Thoracic aorta (tissue), 2 donors: ENCODE measurements at places on chromosomes 11 and 22. TPM values are rescaled to one million over a fixed set of nuclear protein-coding genes. Genes with fewer than 3 reads are reported as not detected.
A peak's percentile ranks its signal among the peaks of the same experiment; 100 is the strongest.

Gene BAIAP2L2
- total RNA-seq, result not detected

Gene DDI1
- not detected for total RNA-seq

Gene CHRM1
- not detected for total RNA-seq

Gene A4GALT
- total RNA-seq, result 77.3 TPM

Gene C11orf42
- not detected for total RNA-seq

DNA sequence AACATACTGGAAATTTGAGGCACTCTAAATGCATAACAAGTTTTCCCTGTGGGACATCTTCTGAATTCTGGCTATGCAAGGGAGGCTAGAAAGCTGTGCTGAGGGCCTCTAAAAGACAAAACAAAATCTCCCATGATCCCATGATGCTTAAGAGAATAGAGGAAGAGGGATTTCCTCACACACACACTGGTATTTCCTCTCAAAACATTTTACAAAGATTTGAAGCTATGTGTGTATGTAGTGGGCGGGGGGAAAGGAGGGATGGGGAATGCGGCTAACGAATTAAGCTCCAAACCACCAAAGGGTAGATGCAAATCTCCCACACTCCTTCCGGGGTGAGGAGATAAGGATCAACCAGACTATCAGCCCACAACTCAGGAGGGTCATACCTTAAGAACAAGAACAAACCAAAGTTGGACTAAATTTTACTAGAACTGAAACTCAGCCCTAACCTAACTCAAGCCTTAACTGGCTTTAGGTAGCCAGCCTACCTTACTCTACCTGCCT lies 6.0 kb downstream of the OR2AT4 start:
- no peak overlapping the region for H3K27ac ChIP-seq
- DNase-seq, result no peak
- H3K27me3 ChIP-seq, result no peaks in the 10 kb centered on the region
- H3K36me3 ChIP-seq, result no peaks in the 10 kb centered on the region
- H3K4me3 ChIP-seq, result no peak overlapping the region
- H3K4me1 ChIP-seq, result no peaks in the 10 kb centered on the region

DNA sequence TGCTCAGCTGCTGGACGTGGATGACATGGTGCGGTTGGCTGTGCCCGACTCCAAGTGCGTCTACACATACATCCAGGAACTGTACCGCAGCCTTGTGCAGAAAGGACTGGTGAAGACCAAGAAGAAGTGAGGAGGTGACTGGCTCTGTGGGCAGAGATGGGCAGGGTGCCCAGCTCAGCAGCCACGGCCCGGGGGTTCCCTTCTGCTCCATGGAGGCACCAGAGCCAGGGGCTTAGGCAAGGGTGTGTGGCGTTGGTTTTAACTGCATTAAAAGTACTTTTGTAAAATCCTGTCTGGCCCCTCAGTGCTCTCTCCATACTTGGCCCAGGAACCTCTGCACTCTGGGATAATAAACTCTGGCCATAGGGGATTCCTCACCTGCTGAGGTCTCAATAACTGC lies 12.6 kb downstream of the SMTNL1 start:
- no peak overlapping the region for H3K27ac ChIP-seq
- no peak for DNase-seq
- no peaks in the 10 kb centered on the region for H3K4me1 ChIP-seq
- no peaks in the 10 kb centered on the region for H3K27me3 ChIP-seq
- H3K36me3 ChIP-seq, result peaks cover 47% of the 10 kb centered on the region
- no peak overlapping the region for H3K4me3 ChIP-seq

DNA sequence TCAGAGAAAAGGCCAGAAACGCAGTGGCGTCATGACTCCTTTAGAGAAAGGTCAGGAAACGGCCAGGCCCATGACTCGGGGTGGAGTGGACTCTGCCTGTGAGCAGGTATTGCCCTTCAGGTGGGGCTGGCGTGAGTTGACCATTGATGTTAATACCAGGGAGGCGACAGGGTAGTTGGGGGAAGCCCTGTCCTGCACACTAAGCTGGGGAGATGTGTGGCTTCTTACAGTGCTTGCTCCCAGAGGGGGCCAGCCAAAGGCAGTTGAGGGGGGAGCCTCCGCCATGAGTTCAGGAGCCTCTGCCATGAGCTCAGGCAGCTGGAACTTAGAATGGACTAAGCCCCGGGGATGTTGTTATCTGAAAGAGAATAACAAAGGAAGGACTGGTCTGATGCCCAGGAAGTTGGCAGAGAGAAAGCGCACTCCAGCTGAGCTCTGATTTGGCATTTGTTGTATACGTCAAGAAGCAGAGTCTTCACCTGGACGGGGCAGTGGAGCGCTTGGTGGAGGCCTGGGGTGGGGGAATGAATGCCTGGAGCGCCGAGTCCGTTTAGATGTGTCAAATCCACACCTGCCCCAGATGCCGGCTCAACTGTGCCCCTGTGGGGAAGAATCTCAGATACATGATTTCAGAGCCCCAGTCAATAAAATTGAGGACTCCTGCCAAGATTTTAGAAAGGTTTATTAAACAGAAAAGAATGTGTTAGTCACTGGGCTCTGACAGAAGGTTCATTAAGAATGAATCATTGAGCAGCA lies 222.5 kb downstream of the TBC1D22A start:
- no peak for DNase-seq
- no peak overlapping the region for H3K27ac ChIP-seq
- no peaks in the 10 kb centered on the region for H3K27me3 ChIP-seq
- peaks cover 3% of the 10 kb centered on the region for H3K4me1 ChIP-seq

DNA sequence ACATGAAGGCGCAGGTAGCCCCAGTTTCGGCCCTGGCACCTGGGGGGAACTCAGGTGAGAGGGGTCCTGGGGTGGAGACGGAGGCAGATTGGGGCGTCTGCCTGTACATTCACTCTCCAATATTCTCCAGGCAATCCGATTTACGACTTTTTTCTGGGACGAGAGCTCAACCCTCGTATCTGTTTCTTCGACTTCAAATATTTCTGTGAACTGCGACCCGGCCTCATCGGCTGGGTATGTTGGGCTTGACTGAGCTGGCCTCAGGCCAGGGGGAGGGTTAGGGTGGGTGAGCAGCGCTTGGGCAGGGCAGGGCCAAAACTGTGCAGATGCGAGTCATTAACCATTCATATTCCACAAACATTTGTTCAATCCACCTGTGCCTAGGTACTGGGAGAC lies 1.7 kb downstream of the TM7SF2 start:
- H3K4me1 ChIP-seq, result peaks cover 47% of the 10 kb centered on the region
- H3K27me3 ChIP-seq, result no peaks in the 10 kb centered on the region
- H3K36me3 ChIP-seq, result peaks cover 15% of the 10 kb centered on the region
- peak overlapping the region; percentile 88 for H3K4me3 ChIP-seq
- no peak for DNase-seq

DNA sequence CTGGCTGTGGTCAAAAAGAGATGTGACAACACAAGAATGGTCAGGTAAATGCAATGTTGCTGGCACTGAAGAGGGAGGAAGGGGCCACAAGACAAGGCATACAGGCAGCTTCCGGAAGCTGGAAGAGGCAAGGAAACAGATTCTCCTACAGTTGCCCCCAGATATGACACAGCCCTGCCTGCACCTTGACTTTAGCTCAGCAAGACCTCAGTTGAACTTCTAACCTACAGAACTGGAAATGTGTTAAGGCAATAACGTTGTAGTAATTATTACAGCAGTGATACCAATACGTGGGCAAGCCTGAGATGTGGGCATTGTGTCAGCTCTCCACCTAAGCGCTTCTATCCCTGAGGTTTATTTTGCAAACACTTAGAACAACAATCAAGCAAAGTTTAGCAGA lies 4.2 kb upstream of the KIAA0930 start:
- DNase-seq, result no peak
- no peak overlapping the region for H3K27ac ChIP-seq
- H3K27me3 ChIP-seq, result no peaks in the 10 kb centered on the region
- H3K4me3 ChIP-seq, result no peak overlapping the region
- H3K4me1 ChIP-seq, result peaks cover 21% of the 10 kb centered on the region

DNA sequence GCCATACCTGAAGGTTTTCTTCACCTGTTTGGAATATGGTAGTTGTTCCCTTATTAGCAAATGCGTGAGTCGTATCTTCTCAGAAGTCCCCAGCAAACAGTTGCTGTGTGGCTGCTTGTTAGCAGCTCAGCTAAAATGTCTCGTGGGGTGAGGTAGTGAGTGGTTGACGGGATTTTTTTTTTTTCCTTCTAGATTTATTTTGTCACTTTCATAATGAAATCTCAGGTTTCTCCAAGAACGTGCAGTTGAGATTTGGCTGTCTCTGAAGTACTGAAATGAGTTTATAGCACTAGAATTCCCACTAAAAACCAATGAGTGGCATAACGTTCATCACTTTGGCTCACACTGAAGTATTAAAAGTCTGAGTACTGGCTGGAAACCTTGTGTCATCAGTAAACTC lies 16.8 kb downstream of the RCN1 start:
- H3K4me1 ChIP-seq, result no peaks in the 10 kb centered on the region
- H3K4me3 ChIP-seq, result no peak overlapping the region
- H3K27ac ChIP-seq, result no peak overlapping the region
- H3K36me3 ChIP-seq, result peaks cover 4% of the 10 kb centered on the region

- H3K27me3 ChIP-seq, result no peaks in the 10 kb centered on the region
- no peaks in the 10 kb centered on the region for H3K4me1 ChIP-seq
- H3K27ac ChIP-seq, result no peak overlapping the region
- no peak overlapping the region for H3K4me3 ChIP-seq
- no peak for DNase-seq
These were observed 976.3 kb upstream of the RAG2 start for GRCh38 chr11:37574361-37574760.

DNA sequence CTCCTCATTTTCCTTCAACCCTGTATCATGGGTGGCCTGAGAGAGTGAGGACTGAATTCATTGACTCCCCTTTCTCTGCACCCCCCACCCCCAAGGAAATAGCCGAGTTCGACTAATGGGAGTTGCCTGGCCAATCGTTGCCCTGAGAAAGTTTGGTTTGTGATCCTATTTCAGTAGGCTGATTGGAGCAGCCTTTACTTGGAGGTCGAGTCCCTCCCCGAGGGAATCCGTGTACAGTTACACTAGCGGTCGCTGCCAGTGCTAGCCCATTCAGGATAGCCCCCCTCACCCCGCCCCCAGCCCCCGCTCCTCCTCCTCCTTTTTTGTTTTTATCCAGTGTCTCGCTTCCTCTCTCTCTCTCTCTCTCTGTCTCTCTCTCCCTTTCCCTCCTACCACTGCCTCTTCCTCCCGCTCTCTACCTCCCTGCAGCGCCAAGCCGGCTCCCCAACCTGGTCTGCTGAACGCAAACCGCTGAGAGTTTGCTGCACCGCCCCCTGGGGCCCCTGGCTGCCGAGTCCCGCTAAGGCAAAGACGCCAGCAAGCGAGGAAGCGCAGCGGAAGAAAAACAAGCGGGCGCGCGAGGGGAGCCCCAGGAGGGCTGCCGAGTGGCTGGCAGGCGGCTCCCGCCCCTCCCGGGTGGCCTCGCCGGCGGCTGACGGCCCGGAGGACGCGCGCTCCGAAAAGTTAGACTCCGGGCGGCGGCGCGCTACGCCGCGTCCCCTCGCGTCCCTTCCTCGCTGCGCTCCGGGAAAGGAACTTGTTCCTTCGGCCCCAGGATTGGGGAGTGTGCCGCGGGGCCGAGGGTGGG lies at the start of gene GRAMD1B:
Gene GRAMD1B, plus strand, starts transcription at position 357 of the 808 bp plus-strand sequence. CDS start 524 bp downstream, outside the sequence.
- no peak for DNase-seq
- no peaks in the 10 kb centered on the region for H3K27me3 ChIP-seq
- peaks cover 4% of the 10 kb centered on the region for H3K4me1 ChIP-seq
- H3K27ac ChIP-seq, result no peak within 1 kb of the TSS
- H3K36me3 ChIP-seq, result no peaks in the 10 kb centered on the region
- H3K4me3 ChIP-seq, result peak within 1 kb of the TSS; percentile 78

DNA sequence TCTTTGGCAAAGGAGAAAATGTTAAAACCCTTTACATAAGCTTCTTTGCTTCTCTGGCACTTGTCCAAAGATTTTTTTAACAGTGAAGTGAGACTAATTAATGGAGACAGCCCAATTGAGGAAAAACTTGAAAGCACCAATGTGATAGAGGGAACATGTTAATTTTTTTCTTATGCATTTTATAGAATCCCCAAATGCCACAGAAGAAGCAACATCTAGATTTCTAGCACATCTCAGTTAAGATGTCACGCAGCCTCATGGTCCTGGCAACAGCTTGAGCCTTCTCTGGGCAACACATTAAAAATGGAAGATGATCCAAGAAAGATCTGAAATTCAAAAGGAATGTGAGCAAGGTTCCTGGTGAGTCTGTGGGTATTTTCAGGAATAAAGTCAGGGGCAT lies 48.5 kb downstream of the PACSIN2 start:
- no peaks in the 10 kb centered on the region for H3K27me3 ChIP-seq
- no peak for DNase-seq
- H3K27ac ChIP-seq, result no peak overlapping the region
- H3K36me3 ChIP-seq, result peaks cover 9% of the 10 kb centered on the region
- H3K4me1 ChIP-seq, result peaks cover 26% of the 10 kb centered on the region
- no peak overlapping the region for H3K4me3 ChIP-seq

- no peak for DNase-seq
- H3K36me3 ChIP-seq, result peaks cover 43% of the 10 kb centered on the region
- peaks cover 8% of the 10 kb centered on the region for H3K4me1 ChIP-seq
- no peak overlapping the region for H3K4me3 ChIP-seq
- H3K27ac ChIP-seq, result no peak overlapping the region
- H3K27me3 ChIP-seq, result no peaks in the 10 kb centered on the region
These were observed 45.2 kb downstream of the NAT10 start for GRCh38 chr11:34150494-34151151.

DNA sequence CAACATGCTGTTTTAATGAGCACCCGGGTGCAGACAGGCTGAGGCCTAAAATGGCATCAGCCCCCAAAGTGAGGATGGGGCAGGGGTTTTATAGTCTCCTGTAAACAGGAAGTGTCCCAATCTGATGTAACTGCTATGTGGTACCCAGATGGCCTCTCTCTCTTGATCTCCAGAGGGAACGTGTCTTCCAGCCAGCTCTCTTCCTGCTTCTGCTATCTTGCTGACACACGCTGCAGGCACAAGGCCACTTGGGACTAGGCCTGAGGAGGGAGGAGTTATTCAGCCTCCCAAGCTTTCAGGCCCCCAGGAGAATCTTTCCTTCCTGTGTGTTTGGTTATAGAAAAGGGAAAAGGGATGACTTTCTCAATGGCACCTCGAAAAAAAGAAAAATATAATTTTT lies 11.4 kb upstream of the VSTM5 start:
- H3K36me3 ChIP-seq, result no peaks in the 10 kb centered on the region
- no peak overlapping the region for H3K27ac ChIP-seq
- peaks cover 3% of the 10 kb centered on the region for H3K4me1 ChIP-seq

DNA sequence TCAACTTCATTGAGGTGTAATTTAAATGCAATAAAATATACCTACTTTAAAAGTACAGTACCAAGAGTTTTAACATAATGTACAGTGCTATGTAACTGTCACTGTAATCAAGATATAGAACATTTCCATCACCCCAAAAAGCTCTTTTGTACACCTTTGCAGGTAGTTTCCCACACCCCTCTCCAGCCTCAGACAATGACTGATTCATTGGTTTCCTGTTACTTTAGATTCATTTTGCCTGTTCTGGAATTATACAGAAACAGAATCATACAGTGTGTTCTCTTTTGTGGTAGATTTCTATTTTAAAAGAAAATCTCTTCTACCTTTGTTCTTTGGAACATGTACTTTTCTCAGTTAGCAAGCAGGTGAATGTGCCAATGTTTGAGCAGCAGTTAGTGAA lies 38.2 kb downstream of the SHISA8 start:
- DNase-seq, result no peak
- no peak overlapping the region for H3K27ac ChIP-seq
- H3K4me3 ChIP-seq, result no peak overlapping the region
- no peaks in the 10 kb centered on the region for H3K4me1 ChIP-seq
